ENCODE measurements at places on chromosomes 12 and 14. TPM values are rescaled to one million over a fixed set of nuclear protein-coding genes. Genes with fewer than 3 reads are reported as not detected.

The FANCM gene
- total RNA-seq = 29.4 TPM

DNA sequence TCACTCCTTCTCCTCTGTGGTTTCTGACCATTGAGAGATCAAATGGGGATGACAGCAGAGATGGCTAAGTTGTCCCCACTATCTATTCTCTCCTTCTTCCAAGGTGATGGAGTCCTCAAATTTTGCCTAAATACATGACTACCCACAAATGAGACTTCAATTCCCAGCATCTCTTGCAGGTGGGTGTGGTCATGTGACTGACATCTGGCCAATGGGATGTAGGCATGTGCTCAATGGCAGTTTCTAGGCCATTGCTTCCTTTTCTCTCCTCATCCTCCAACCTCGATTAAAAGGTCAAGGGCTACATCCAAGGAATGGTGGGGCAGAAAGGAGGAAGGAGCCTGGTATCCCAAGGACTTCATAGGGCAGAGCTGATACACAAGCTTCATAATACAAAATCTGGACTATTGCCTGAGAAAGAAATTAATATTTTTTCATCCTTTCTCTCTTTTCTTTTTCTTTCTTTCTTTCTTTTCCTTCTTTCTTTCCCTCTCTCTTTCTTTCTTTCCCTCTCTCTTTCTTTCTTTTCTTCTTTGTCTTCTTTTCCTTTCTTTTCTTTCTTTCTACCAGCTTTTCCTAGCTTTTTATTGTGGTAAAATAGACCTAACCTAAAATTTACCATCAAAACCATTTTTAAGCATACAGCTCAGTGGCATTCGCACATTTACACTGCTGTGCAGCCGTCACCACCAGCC, 100.9 kb upstream of the PRB2 start:
- no peak for DNase-seq

DNA sequence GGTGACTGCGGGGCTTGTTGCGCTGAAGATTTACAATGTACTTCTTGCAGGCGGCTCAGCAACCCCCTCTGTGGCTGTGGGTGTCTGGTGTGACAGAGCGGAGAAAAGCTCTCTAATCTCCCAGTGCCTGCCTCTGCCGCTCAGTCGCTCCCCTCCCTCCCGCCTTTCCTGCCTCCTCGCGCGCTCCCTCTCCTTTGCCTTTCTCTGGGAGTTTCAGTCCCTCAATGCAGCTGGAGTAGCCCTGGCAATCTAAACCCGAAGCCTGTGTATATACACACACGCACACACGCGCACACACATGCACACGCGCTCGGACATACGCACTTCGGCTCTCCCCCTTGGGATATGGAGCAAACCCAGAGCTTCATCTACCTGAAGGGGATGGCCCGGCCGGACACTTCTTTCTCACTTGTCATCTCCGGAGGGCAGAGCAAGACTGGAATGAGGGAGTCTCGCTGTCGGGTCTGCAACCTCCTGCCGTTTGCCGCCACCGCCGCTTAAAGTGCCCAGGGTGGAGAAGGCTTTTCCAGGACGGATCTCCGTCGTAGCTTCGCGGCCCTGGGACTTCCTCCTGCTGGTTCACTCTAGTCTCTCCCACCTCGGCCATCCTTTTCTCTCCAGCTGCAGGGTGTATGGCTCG, 599 bp upstream of the TRHDE start:
- DNase-seq = peak; percentile 88

The HOXC5 gene
- not detected for total RNA-seq

- DNase-seq = no peak
Observed at GRCh38 chr12:130424858-130425697, 87.4 kb downstream of the PIWIL1 start.
